Activated CD4-positive, alpha-beta T cell treated with anti-CD3 and anti-CD28 coated beads, Interleukin-2, amount 50 U/mL, for 1 hour (primary cell): ENCODE measurements at places on chromosomes 5 and 9.
A peak's percentile ranks its signal among the peaks of the same experiment; 100 is the strongest.

- no peak for DNase-seq
Measured at GRCh38 chr9:130245474-130245873, 20.1 kb upstream of the HMCN2 start.

- DNase-seq: no peak
Measured at GRCh38 chr5:6412811-6413210, 34.5 kb upstream of the MED10 start.

- no peak for DNase-seq
Measured at GRCh38 chr9:38065369-38066075, 3.5 kb downstream of the SHB start.

- no peak for DNase-seq
Measured at GRCh38 chr5:151204051-151204450, 19.8 kb downstream of the CCDC69 start.

DNA sequence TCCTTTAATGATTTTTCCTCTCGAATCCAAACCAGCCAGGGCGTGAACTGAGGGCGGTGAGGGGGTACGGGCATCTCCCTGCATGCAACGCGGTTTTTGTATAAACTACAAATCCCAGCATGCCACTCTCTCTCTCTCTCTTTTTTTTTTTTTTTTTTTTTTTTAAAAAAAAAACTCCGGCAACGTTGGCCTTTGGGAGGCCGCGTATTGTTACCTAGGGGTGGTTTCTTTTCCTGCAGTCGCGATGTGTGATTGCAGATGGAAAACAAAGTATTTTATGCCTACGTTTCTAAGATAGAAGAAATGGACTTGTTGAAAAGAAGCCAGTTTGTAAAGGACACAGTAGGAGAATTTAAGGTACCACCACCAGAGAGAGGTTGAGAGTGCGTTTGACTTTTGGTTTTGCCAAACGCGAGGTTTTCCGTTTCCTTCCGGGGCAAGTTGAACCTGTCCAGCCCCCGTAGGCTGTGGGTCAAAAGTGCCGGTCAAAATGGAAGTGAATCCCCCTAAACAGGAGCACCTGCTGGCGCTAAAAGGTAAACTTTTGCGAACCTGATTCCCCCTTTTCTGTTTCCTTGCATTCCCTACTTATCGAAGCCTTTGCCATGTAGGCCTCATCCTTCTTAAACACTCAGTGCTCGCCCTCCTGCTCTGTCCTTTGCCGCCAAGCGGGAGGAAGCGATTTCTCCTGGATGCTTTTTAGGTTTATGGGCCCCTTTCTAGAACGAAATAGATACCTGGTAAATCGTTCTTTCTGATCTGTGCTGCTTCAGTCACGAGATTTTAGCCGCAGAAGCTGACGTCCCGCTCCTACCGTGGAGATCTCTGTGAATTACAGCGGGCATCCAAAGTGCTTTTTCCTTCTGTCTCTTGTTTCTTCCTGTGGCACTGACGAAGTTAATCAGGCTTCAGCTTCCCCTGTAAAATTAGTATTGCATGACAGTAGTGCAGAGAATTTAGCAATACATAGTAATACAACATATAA lies at the start of the genes SHLD3 and TRAPPC13:
SHLD3 (plus strand) TSS at position 457 of the 985 bp plus-strand sequence. CDS start 4,561 bp downstream, outside the sequence.
TRAPPC13 (plus strand) TSS at position 457 of the 985 bp plus-strand sequence; CDS start at position 491, 34 bp downstream.
- peak; percentile 75 for DNase-seq

- DNase-seq: no peak
Measured at GRCh38 chr5:166695326-166695725, 1596.1 kb upstream of the WWC1 start.

GRCh38 chr9:129058965-129059795 lies 21.7 kb upstream of the DOLPP1 start:
- no peak for DNase-seq

- DNase-seq: no peak
Measured at GRCh38 chr9:34642679-34643078, 3.8 kb upstream of the GALT start.

GRCh38 chr5:146447734-146448380 lies 724 bp downstream of the TCERG1 start:
- DNase-seq: no peak

GRCh38 chr5:127517110-127517479 lies 345 bp upstream of the PRRC1 start:
- no peak for DNase-seq

DNA sequence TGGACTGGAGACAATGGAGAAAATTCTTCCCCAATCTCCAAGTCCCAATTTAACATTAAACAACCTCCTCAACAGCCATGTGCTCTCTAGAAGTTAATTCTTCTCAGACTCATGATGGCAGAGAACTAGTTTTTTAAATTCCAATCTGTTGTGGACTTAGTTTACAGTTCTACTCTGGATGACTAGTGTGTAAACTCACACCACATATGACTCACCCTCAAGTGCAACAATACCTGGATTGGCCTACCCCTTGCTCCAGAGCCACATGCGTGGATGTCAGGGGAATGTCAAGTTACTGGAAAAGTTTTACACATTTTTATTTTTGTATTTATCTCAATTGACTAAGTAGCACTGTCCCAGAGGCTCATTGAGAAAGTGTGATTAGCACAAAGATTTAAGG lies 136.0 kb upstream of the EFNA5 start:
- no peak for DNase-seq

DNA sequence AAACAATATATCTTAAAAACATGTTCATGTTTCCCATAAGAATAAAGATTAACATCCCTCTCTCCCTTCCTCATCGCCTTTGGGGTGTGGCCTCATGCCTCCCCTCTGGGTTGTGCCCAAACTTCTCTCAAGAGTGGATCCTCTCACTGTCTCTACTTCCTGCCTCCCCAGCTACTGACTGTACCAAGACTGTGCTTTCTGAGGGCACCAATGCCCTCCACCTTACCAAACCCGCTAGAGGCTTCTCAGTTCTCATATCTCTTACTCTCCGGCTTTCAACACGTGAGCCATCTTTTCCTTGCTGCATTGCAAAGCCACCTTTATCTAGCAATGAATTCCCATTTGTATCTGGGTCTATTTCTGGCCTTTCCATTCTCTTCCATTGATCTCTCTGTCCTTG lies 34.4 kb upstream of the KCNIP1 start:
- DNase-seq: no peak
